ENCODE measurements at places on chromosomes 7 and 10.

GRCh38 chr7:157900556-157900955 lies 563.8 kb downstream of the DNAJB6 start:
- DNase-seq: no peak

- DNase-seq: no peak
These were observed 1.2 kb downstream of the SUFU start for GRCh38 chr10:102504976-102505300.

- DNase-seq: no peak
These were observed 85.1 kb upstream of the PPIF start for GRCh38 chr10:79262131-79262530.

DNA sequence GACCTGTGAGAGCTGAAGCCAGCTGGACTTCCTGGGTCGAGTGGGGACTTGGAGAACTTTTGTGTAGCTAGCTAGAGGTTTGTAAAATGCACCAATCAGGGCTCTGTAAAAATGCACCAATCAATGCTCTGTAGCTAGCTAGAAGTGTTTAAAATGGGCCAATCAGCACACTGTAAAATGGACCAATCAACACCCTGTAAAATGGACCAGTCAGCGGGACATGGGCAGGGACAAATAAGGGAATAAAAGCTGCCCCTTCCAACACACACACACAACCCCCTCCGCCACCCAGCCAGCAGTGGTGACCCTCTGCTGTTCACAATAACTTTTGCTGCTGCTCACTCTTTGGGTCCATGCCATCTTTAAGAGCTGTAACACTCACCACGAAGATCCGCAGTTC lies 7.1 kb downstream of the ZNF511 start:
- DNase-seq: no peak

- no peak for DNase-seq
These were observed 233.3 kb downstream of the SKAP2 start for GRCh38 chr7:26630941-26631580.

DNA sequence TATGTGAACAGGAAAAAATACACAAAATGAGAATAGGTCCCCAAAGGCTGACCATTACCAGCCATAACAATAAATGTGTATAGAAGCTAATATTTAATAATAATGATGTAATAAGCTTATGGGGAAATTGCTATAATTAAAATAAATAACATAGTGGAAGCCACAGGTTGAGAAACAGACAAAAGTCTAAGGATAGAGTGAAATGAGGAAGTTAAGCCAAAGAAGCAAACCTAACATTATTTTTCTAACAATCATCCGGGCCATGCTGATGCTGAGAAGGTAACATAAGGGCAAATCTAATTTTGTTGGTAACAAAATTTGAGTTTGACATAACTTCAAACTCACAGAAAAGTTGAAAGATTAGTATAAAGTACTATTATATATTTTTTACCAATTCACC lies 115.9 kb downstream of the MICU1 start:
- no peak for DNase-seq
